ENCODE measurements at places on chromosomes 16 and 17.

DNA sequence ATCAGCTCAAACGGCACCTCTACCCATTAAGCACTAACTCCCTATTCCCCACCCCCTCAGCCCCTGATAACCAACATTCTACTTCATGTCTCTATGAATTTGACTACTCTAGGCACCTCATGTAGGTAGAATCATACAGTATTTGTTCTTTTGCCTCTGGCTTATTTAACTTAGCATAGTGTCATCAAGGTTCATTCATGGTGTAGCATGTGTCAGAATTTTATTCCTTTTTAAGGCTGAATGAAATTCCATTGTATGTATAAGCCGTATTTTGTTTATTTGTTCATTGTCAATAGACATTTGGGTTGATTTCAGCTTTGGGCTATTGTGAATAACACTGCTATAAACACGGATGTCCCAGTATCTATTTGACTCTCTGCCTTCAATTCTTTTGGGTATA, 794.9 kb upstream of the SOX9 start:
- DNase-seq, result no peak

DNA sequence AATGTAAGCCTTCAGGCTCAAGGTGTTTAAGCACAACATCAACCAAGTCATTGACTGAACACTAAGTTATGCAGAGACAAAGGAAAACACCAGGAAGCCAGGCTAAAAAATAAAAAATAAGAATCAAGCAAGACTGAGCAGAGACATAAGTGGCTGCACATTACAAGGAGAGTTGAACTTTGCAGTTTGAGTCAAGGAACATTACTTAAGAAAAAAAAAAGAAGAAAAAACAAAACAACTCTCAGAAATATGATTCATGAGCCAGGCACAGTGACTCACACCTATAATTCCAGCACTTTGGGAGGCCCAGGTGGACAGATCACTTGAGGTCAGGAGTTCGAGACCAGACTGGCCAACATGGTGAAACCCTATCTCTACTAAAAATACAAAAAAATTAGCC, 168.1 kb downstream of the C16orf95 start:
- no peak for DNase-seq

DNA sequence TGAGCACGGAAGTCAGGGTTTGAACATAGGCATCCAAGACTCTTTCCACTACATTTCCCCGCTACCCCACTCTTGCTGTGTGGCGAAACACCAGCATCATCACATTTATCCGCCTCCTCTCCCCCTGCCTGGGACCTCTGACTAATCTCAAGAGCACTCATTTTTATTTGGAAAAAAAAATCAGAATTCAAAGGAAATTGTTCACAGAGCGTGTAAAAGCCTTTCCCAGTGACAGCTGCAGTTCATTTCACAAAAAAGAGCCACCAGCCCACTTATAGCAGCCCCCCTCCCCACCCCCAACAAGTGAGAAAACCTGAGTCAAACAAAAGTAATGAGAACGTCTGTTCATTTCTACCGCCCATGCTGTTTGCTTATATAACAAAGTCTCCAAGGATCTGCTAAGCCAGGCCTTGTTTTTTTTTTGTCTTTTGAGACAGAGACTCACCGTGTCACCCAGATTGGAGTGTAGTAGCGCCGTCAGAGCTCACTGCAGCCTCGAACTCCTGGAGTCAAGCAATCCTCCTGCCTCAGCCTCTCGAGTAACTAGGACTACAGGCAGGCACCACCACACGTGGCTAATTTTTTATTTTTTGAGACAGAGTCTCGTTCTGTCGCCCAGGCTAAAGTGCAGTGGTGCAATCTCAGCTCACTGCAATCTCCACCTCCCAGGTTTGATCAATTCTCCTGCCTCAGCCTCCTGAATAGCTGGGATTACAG, 48.3 kb upstream of the HAPSTR1 start:
- DNase-seq, result no peak

DNA sequence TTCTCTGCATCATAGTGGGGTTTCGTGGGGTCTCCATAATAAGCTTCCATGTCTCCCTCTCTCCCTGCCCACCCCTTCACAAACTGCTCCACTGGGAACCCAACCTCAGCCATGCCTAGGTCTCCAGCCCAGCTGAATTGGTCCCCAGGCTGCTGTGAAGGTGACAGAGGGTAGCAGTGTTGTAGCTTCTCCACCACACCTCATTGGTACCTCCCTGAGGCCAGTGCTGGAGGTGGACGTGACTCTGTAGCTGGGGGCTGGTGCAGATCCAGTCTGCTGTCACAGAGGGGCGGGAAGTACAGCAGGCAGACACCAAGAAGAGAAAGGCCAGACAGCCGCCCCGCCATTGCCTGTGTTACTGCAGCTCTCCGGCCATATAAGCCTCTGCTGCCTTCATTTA, 82.1 kb downstream of the OR1D5 start:
- DNase-seq, result no peak

DNA sequence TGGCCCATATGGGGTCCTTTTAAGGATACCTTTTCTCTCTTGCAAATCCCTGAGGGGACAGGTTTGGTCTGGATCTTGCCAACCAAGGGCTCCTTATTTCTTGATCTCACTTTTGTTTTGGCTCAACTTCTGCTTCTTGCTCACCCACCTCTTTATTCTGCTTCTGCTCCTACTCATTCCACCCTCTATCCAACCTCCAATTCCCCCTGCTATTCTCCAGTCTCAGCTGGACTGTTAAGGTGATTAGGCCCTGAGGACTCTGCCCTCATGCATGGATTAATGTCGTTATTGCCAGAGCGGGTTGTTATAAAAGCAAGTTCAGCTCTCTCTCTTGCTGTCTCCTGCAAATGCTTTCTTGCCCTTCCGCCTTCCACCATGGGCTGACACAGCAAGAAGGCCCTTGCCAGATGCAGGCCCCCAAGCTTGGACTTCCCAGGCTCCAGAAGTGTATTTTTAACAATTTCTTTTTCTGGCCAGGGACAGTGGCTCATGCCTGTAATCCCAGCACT, 29.8 kb downstream of the LAT start:
- no peak for DNase-seq

- DNase-seq, result no peak
Observed at GRCh38 chr16:53511084-53511402, 8.0 kb upstream of the AKTIP start.
